T-cell (primary cell): ENCODE measurements at places on chromosomes 2 and 18.

GRCh38 chr2:205033431-205033830 is 488.2 kb downstream of the PARD3B start:
- no peak for DNase-seq

DNA sequence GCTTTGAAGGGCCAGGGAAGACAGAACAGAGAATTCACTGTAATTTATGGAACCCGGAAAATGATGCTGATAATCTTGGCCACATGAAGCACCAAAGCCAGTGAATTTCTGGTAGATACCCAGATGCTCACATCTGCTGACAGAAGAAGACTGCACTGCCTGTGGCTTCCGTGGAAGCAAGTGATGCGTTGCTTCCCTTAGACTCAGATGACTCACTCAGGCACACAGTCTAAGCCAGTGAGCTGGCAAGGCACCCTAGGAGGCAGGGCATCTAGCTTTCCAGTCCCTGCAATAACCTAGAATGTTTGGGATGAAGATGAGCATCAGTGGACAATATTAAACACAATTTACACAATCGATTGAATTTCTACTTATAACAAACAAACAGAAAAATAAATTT is 284.7 kb downstream of the CMPK2 start:
- no peak for DNase-seq

DNA sequence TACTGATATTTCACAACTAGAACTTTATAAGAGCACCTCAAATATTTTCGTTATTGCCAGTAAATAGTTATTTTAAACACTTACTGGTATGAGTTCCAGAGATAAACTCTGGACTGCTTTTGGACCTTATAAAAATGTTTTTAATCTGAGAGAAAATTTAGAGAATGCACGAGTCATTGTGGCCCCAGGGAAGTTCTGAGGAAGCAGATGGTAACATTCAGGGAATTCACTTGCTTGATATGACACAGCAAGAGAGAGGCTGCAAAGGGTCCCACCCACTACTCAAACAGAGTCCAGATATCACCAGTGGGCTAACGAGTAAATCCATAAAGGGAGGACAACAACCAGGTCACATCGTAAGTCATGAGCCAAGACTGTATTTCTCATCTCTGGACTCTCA is 526.8 kb downstream of the TDRD15 start:
- DNase-seq, result no peak

GRCh38 chr2:127078028-127078427 is 28.9 kb downstream of the BIN1 start:
- no peak for DNase-seq

GRCh38 chr2:172931918-172932520 is 143.6 kb upstream of the MAP3K20 start:
- DNase-seq, result peak; percentile 62

DNA sequence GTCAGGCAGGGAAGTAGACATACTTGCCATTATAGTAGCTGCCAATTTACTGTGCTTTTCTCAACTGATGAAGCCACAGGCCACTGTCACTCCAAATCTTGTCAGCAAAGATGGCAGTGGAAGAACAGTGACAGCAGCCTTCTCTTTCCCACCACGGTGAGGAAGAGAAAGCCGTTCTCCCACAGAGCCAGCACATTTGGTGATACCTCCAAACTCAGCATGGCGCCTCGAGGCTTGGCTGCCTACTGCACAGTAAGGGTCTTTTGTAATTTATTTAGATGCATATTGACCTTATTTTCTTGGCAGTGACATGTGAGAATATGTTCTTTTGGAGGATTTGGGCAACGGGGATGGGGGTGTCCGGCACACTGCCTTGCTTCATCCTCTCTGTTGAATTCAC is 117.2 kb upstream of the CDH20 start:
- no peak for DNase-seq

- DNase-seq, result no peak
These were observed 202.0 kb downstream of the GLI2 start for GRCh38 chr2:120937686-120938044.

GRCh38 chr2:203893401-203893800 is 25.8 kb downstream of the CTLA4 start:
- DNase-seq, result no peak

- DNase-seq, result no peak
These were observed 364.6 kb downstream of the LRP1B start for GRCh38 chr2:141766225-141766624.

DNA sequence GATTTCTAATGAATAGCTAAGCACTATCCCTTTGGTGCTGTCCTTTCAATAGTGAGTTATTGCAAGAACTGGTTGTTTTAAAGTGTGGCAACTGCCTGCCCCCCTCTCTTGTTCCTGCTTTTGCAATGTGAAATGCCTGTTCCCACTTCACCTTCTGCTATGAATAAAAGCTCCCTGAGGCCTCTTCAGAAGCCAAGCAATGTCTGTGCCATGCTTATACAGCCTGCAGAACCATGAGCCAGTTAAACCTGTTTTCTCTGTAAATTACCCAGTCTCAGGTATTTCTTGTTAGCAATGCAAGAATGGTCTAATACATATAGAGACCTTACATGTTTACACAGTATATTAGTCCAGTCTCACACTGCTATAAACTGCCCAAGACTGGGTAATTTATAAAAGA is 15.0 kb upstream of the METTL21A start:
- DNase-seq, result no peak

DNA sequence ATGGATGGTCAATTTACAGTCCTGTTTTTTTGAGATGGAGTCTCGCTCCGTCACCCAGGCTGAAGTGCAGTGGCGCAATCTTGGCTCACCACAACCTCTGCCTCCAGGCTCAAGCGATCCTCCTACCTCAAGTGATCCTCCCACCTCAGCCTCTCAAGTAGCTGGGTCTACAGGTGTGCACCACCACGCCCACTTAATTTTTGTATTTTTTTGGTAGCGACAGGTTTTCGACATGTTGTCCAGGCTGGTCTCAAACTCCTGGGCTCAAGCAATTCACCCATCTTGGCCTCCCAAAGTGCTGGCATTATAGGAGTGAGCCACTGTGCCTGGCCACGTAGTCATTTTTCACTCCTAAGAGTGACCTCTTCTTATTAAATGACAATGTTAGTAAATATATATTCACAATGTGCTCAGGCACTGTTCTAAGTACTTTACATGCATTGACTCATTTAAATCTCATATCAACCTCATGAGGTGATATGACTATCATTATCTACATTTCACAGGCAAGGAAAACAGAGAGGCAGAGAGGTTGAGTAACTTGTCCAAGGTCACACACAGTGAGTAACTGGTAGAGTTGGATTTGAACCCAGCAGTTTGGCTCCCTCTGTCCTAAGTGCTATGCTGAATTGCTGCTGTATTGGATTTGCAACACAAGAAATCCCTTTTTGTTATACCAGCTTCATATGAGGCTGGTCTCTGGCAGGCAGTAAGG is 5.6 kb upstream of the DIS3L2 start:
- DNase-seq, result no peak

DNA sequence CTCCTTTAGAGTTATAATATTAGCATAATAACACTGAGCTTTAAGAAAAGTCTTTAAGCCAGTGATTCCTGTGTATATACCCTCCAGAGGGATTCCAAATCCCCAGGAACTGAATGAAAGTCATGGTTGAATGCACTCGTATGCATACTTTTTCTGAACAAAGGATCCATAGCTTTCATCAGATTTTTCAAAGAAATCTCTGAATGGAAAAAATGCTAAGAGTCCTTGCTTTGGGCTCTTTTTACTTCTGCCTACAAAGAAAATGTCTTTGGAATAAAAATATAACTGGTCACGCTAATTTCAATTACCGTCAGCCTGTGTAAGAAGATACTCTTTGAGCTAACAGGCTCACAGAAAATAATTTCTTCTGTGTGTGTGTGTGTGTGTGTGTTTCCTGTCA is 939.5 kb downstream of the ERBB4 start:
- DNase-seq, result no peak

DNA sequence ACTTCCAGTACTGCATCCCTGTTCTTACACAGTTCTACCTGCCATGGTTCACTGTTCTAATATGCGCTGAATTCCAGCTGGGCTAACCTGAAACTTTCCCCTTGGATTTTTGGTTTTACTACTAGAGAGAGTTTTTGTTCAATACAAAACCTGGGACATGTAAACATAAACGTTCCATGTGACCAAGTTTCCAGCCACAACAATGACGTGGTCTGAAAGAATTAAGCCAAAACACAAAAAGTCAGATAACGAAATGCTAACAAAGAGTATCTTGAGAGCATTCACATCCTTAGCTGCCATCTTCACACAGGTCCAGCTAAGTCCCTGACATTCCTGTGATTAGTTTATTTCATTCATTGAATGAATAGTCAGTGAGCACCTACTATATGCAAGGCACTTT is 467.0 kb upstream of the PKDCC start:
- no peak for DNase-seq

GRCh38 chr2:223414646-223415045 is 187.5 kb downstream of the SCG2 start:
- DNase-seq, result no peak

DNA sequence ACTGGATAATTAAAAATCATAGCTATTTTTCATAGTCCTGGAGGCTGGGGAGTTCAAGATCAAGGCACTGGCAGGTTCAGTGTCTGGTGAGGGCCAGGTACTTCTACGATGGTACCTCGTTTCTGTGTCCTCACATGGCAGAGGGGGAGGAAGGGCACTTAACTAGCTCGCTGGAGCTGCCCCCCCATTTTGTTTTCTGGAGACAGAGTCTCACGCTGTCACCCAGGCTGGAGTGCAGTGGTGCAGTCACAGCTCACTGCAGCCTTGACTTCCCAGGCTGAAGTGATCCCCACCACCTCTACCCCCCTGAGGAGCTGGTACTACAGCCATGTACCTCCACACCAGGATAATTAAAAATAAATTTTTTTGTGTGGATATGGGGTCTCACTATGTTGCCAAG is 40.3 kb downstream of the ASB1 start:
- no peak for DNase-seq

GRCh38 chr2:234608946-234609345 is 112.1 kb upstream of the ARL4C start:
- no peak for DNase-seq

GRCh38 chr2:12684471-12684936 is 32.2 kb upstream of the TRIB2 start:
- DNase-seq, result no peak

- no peak for DNase-seq
These were observed 76.4 kb upstream of the MGAT5 start for GRCh38 chr2:134177351-134177931.

DNA sequence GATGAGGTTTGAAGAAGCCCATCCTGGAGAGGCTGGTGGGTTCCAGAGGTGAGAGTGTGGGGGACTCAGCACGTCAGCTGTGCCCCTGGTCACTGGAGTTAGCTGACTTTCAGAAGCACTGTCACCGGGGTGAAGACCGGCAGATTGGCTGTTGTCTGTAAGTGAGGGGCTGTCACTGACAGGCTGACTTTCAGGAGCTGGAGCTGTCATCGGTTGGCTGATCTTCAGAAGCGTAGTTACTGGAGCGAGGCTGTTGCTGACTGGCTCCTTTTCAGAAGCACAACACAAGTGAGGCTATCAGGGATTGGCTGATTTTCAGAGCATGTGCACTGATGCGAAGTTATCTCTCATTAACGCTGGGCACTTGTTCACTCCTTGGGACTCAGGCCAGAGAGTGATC is 738.4 kb upstream of the ID2 start:
- DNase-seq, result no peak

DNA sequence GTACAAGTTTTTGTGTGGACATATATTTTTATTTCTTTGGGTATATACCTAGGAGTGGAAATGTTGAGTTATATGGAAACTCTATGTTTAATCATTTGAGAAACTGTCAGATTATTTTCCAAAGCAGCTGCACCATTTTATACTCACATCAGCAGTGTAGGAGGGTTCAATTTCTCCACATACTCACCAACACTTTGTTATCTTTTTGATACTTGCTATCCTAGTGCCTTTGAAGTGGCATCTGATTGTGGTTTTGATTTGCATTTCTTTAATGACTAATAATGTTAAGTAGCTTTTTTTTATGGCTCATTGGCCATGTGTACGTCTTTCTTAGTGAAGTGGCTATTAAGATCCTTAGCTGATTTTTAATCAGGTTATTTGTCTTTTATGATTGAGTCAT is 64.7 kb upstream of the SLC8A1 start:
- DNase-seq, result no peak

DNA sequence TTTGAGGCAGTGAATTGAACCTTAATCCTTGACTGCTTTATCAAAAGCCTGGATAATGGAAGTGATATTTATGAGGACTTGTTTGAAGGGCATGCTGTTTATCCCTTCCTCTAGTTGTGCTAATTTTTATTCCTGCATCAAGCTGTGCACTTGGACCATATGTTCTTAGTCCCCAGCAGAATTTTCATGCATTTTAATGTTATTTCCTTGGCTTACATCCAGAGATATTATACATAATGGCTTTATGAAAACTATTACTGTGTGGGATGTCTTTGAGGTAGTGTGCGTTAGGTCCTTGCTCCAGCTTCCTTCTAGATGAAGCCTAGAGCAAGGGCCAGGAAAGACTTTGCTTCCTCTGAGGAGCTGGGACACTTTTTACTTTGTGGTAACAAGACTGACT is 378.4 kb downstream of the LPIN1 start:
- DNase-seq, result no peak

- no peak for DNase-seq
These were observed 1.4 kb upstream of the CAB39 start for GRCh38 chr2:230711224-230711623.

DNA sequence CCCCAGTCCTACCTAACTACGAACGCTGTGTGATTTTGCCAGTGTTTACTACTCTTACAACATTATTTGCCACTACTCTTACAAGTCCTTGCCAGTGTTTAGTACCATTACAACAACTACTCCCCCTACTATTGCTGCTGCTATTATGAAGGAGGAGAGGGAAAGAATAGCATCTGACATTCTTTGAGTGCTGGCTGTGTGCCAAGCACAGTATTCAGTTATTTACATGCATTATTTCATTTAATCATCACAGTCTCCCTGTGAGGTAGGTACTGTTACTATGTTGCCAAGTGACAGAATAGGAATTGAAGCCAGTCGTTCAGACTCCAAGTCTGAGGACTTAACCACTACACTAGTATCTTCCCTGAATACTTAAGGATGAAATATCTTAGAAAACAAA is 185.9 kb upstream of the FOSL2 start:
- no peak for DNase-seq

- DNase-seq, result no peak
These were observed 118.4 kb downstream of the FAM124B start for GRCh38 chr2:224283466-224283965.

DNA sequence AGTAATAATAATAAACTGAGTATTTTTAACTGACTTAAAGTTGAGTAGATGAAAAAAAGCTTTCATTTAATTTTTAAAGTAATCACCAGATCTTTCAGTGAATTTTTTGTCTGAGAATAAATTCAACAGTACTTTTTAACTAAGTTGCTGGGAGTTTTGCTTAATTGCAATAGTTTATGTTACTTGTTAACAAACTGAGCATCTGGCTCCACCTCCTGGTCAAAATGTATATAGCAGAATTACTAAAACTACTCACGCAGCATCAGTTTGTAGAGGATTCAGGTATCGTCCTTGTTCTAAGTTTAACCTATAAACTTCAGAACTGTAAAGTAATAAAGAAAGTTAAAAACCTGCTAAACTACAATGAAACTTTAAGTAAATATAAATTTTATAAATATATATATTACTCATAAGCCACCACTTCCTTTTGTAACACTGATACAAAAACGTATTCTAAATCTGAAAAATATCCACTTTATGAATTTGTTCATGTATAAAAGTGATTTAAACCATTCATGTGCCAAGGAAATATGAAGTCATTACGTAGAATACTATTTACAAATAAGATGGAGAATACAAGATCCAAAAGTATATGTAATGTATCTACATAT is 21.3 kb downstream of the NOL10 start:
- DNase-seq, result no peak
